Stimulated activated CD4-positive, alpha-beta T cell treated with anti-CD3 and anti-CD28 coated beads, Interleukin-15, amount 100 ng/mL, for 48 hours (primary cell): ENCODE measurements at places on chromosomes 1 and 21.

GRCh38 chr21:35053356-35054096, 4.4 kb upstream of the RUNX1 start:
- no peak for DNase-seq

DNA sequence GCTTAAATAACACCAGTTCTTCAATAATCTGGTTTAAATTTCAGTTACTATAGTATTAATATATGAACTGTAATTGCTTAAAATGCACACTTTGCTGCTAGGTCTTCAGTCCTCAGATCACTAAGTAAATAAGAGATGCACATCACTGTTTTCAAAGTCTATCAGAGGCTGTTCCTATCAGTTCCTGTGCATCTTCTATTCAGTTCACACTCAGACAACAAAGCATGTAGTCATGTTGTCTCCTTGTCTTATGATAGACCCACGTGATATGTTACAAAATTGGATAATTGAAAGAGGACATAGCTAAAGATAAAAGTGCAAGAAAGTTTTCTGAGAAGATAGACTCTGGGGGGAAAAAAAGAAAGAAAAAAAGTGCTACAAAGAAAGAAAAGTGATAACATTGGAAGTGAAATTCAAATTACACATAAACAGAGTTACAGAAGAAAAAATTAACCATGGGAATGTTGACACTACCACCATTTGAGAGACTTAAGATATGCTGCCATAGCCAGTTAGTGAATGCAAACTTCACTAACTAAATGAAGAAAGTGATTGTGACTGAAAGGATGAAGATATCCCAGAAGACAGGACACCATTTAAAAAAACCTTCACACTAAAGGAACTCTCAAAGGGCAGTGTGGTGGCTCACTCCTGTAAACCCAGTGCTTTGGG, 33.9 kb upstream of the TSNAX start:
- no peak for DNase-seq

- DNase-seq = no peak
Measured at GRCh38 chr1:87346130-87346814, 17.6 kb downstream of the LMO4 start.

DNA sequence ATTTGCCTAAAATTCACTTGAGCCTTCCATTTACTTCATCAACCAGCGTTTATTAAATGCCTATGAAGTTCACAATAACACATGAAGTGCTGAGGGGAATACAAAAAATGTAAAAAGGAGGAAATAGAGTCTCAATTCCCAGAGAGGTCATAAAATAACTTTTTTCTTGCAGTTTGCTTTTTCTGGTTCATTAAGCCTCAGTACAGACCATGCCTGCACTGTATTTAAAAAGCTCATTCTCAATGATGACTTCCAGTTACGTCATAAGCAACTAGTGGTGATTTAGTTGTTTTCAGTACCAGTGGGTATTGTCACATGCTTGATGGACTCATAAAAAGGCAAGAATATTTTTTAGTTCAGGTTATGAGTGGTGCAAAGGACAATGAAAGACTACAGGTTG, 160.1 kb upstream of the UBE2U start:
- no peak for DNase-seq

- no peak for DNase-seq
Measured at GRCh38 chr1:149927056-149927562, 494 bp downstream of the SF3B4 start.
